ENCODE measurements at places on chromosomes 5 and 9.

GRCh38 chr9:107633406-107633805 is 143.8 kb upstream of the KLF4 start:
- no peak for DNase-seq

- DNase-seq, result no peak
Measured at GRCh38 chr5:158007336-158007735, 148.4 kb upstream of the CLINT1 start.

GRCh38 chr5:39700523-39700922 is 275.7 kb upstream of the DAB2 start:
- DNase-seq, result no peak

- DNase-seq, result no peak
Measured at GRCh38 chr5:141960018-141960417, 2.0 kb upstream of the PCDH12 start.

DNA sequence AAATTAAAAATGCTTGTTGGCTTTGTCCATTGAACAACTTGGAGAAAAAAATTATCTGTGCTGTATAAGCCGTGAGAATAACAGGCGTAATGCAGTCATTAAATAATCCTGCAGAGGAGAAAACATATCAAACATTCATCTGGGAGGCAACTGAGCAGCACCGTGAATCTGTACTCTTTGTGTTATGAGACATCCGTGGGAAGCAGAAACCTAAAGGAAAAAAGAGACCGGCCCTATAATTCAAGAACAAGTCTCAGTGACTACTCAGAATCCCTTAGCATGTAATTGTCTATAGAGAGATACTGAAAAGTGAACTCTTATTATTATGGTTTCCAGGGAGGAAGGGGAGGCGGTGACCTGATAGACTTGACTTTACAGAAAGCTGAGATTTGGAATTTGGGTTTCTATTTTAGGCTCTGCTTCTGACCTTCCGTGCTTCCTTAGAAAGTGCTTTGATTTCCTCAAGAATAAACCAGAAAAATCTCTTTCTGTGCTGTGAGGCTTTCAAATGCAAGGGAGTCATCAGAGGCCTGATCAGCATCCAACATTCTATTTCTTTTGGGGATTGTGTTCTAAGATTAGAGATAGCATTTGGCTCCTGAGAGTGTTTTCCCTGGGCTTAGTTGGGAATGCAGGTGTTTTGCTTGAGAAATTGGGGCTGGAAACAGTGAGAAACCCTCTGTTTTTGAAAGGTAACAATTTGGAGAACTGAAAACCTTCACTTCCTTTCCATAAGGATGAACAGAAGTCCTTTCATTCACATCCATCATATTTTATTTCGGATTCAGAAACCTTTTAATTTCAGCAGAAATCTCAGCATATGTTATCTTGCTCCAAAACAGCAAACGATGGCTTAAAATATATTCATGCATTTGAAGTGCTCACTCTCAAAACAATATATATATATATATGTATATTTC is 296.7 kb downstream of the CSNK1G3 start:
- no peak for DNase-seq

DNA sequence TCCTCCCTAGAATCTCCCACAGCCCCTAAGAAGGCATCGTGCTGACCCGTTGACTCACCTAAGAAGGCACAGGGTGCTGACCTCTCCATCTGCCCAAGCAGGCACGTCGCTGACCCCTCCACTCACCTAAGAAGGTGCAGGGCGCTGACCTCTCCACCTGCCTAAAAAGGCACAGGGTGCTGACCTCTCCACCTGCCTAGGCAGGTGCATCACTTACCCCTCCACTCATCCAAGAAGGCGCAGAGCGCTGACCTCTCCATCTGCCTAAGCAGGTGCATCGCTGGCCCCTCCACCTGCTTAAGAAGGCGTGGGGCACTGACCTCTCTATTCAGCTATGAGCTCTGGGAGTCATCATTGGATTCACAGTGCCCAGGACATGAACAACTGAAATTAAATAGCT is 54.4 kb upstream of the FCN1 start:
- no peak for DNase-seq

DNA sequence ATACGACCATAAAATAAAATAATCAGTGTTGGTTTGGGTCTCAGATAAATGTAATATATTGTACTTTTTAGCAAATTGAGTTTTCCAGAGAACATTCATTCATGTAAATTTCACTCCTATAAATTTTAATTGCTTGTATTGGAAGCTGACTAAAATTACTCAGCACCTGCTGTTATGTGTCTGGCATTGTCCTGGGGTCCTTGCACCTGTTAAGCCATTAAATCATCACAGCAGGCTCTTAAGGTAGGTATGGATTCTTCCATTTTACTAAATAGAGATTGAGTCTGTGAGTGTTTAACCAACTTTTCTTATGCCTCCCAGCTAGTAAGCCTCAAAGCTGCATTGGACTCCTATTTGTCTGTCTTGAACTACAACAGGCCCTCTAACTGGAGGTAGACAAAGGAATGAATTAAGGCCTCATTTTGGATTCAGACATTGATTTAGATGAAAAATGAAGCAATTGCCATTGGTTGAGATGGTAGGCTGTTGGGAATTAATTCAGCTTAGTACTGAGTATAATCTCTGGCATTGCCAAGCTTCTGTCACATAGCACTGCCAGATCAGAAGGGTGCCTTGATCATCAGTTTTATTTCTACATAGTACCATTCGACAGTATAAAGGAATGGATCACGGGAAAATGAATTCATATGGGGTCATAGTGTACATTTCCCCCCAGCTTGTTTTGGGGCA is 78.9 kb downstream of the PARP8 start:
- no peak for DNase-seq

DNA sequence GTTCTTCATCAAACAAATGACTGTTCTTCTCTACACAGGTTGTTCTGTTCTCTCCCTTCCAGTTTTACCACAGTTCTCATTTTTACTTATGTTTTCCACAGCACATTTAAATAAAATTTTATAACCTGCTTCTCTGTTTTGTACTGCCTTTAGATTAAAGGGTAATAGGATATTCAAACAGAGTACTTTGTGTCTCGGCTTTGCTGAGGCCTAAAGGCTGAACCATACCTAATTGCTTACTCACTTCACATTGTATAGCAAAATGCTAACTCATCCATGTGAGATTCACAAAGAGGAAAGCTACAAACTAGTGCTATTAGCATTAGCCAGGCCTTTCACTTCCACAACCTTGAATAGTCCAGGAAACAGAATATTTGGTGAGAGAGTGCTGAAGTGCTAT is 200.3 kb downstream of the TRPM3 start:
- no peak for DNase-seq

DNA sequence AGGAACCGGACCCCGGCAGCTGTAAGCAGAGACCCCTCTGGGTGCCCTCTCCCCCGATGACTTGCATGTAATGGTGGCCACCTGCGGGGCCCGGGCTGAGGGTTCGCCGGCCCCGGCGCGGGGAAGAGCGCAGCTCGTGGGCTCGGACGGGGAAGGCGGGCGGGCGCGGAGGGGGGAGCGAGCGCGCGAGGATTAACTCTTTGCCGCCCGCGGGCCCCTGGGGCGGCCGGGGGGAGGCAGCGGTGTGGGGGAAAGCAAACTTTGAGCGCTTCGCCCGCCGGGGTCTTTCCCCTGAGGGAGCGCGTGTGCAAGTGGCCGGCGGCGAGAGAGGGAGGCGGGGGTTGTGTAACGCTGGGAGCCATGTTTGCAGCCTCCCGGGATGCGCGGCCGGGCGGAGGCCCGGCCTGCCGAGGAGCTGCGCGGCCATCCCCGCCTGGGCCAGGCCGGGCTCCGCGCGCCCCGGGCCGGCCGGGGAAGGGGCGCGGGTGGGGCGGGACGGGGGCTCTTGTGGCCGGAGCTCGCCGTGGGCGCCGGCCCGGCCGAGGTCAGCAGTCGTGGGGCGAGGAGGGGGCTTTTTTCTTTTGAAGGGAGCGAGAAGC is 547 bp downstream of the ANP32B start:
- peak; percentile 20 for DNase-seq

DNA sequence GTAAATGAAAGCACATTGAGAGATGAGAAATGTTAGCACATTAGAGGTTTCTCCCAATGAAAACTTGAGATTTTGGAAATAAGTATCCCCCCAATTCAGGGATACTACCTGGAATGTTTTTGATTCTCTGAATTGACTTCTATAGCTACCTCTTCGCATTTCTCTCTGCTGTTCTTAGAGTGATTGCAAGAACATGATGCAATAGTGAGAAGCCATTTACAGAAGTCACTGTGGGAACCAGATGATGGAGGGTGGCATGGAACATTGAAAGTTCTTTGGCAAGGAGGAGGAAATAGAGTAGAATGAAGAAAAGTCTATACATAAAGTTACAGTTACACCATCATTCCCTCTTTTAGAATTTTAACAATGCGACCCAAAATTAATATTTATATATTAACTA is 9.2 kb downstream of the NPR3 start:
- DNase-seq, result no peak

GRCh38 chr5:54296386-54296785 is 14.0 kb downstream of the ARL15 start:
- DNase-seq, result no peak

- DNase-seq, result no peak
Measured at GRCh38 chr5:35665096-35665495, 47.4 kb downstream of the SPEF2 start.

- DNase-seq, result no peak
Measured at GRCh38 chr5:53469946-53470687, 10.3 kb upstream of the FST start.

DNA sequence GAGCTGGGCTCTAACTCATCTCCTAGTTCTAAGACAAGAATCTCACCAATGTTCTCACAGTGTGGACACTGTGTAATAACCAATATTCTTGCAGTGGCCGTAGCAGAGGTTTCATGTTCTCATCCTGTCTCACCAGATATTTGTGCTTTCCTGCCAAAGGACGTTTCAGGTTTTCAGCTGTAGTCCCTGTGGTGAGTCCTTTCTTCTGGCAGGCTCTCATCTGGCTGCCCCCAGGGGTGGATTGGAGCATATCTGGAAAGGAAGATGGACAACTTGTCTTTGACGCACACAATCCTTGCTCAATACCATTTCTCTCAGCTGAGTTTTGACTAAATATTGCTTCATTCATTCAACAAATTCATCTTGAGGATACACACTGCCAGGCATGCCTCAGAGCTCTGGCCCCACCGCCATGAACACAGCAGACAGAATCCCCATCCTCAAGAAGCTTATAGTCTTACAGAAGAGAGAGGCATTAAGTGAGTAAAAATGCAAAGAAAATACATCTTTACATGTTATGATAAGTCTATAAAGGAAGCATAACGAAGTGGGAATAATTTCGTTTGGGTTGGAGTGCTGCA is 33.8 kb upstream of the NEURL1B start:
- no peak for DNase-seq

DNA sequence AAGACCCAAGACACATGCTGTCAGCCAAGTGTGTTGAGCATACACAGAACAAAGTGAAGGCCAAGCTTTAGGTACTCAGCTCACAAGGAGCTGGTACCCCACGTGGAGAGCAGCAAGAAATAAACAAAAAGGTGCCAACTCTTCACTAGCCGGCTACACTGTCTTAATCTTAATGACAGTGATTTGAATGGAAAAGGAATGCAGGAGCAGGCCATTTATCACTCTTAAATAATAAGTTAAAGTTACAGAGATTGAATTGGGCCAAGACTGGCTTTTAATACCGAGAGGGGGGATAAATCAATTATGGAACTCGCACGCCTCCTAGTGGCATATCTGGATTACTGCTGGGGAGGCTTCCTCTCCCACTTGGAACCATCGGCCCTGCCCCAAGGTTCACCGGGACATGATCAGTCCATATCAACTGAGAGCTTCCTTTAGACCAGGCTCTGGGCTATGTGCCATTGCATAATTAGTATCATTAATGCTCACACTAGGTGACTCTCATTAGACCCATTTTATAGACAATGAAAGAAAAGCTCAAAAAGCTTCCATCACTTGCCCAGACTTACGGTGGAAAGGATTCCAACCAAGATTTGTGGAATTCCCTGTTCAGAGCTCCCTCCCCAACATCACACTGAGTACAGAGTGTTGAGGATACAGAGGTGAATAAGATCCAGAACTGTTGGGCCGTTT is 94.0 kb downstream of the ACTL7B start:
- DNase-seq, result peak; percentile 52

DNA sequence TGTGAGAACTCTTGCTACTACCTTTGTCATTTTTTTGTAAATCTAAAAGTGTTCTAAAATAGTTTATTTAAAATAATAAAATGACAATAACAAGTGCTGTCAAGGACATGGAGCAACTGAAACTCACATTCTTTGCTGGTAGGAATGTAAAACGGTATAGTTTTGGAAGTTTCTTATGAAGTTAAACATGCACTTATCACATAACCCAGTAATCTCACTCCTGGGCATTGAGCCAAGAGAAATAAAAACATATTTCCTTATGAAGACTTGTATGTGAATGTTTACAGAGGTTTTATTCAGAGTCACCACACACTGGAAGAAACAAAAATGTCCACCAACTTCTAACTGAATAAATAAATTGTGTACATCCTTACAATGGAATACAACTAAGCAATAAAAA is 46.0 kb upstream of the COL15A1 start:
- peak; percentile 25 for DNase-seq

GRCh38 chr9:37820142-37820541 is 19.5 kb downstream of the DCAF10 start:
- DNase-seq, result no peak

- DNase-seq, result peak; percentile 87
Measured at GRCh38 chr9:91164724-91165520, 196.8 kb downstream of the AUH start.

DNA sequence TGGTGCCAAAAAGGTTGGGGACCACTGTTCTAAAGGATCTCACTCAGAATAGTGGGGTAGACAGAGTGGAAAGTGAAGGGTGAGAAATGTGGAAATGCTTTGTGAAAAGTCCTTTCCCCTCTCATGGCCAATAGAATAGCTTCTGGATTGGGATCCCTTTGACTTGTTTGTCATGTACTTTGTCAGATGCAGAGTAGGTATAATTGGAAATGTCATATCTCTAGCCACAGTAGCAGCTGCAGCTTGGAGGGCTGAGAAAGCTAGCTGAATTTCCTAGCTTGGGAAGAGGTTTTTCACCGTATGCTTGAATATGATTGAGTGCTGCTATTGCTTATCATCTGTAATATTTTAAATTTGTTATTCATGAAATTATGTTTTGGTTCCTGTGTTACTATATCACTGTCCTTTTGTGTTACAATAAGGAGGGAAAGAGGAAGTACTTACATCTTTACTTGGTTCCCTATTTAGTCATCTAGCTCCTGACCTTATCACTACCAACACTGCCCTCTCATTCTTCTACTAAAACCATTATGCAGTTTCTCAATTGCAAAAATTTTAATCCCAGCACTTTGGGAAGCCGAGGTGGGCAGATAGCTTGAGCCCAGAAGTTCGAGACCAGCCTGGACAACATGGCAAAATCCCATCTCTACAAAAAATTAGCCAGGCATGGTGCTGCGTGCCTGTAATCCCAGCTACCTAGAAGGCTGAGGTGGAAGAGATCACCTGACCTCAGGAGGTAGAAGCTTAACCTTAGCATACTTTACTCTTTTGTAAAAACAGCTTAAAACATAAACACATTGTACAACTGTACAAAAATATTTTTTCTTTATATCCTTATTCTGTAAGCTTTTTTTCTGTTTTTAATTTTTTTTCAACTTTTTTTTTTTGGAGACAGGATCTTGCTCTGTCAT is 12.4 kb downstream of the SLC30A5 start:
- DNase-seq, result no peak

GRCh38 chr9:117720066-117720465 is 15.9 kb downstream of the TLR4 start:
- DNase-seq, result no peak

GRCh38 chr5:86613455-86613854 is 4.3 kb upstream of the COX7C start:
- DNase-seq, result no peak
